Stimulated activated CD8-positive, alpha-beta memory T cell treated with anti-CD3 and anti-CD28 coated beads, Interleukin-2, amount 100 ng/mL, for 1 hour (primary cell): ENCODE measurements at places on chromosomes 7 and 10.

DNA sequence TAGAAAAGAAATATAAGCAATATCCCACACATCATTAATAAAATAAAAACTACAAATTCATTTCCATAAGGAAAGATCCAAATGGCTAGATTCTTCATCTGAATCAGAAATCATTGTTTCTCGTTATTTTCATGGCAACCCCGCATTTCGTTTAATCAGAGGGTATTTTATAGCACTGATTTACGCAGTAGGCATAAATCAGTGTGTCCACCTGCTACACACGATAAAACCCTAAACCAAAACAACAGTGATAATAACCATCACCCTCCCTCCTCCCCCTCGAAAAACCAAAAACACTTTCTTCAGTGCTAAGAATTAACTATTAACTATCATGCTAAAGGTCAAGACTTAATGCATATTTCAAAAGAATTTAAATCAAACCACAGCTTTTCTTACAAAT is 16.5 kb downstream of the FKBP14 start:
- no peak for DNase-seq

DNA sequence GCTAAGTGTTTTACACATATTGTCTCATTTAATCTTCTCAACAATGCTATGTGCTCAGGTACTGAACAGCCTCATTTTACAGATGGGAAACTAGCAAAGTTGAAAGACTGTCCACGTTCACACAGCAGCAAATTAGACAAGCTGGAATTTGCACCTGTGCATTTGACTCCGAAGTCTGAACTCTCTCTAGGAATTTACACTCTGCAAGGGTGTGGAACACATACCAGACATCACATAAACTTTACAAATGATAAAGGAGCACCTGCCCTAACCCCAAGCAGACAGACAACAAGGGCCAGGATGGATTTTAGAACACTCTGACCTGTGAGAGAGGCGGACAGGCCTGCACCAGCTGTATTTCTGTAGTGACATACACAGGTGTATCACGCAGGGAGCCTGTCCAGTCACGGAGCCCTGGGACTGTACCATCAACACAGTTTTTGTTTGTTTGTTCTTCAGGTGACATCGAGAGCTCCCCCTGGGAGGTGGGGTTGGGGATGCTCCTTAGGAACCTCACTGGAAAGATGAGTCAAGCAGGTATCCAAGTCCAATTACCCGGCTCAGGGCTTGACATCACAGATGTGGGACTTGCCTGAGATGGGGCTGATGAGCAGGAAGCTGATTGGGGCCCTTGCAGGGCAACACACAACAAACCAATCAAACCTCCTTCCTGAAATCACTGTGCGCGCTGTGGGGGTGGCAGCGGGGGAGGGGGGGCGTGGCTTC is 31.0 kb downstream of the MKI67 start:
- no peak for DNase-seq

GRCh38 chr7:120837599-120837998 is 20.3 kb downstream of the TSPAN12 start:
- DNase-seq = no peak

- no peak for DNase-seq
These were observed 132.5 kb downstream of the LSM5 start for GRCh38 chr7:32357535-32358277.

DNA sequence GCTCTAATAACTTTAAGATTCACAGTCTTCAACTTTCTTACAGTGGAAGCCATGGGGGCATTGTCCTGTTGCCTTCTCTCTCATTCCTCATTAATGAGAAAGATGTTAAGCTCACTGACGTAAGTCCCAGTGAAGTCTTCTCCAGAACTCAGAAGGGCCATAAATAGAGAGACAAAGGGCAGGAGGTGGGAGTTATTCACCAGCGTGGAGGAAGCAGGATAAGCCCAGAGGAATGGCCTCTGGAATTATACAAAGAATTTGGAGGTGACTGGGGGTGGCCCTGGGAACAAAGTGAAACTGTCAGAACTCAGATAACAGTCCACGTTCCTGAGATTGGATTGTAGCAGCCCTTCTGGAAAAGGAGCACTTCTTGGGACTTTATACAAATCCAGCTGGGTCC is 52.4 kb downstream of the SORBS1 start:
- DNase-seq = no peak

DNA sequence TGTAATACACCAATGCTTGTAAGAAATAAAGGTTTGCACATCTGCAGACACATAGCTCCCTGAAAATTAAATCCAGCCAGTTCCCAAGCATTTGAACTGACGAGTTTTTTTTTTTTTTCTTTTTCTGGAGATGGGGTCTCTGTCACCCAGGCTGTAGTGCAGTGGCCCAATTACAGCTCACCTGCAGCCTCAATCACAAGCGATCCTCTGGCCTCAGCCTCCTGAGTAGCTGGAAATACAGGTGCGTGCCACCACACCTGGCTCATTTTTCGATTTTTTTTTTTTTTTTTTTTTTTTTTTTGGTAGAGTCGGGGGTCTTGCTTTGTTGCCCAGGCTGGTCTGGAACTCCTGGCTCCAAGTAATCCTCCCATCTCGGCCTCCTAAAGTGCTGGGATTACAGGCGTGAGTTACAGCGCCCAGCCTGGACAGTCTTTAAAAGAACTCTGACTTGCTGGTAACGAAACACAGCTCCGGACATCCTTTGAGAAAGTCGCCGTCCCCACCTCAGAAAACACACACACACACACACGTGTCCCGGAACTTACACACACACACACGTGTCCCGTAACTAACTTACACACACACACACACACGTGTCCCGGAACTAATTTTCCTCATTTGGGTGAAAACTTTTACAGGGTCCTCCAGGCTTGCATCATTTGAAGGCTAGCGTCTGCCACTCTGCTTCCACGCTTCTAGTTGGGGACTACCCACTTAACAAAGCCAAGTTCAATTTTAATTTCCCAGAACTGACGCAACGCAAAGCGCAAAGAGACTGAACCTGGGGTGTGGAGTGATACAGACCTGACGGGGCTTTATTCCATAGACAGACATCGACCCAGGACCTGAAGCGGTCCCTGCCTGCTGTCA is 18.6 kb downstream of the OCM2 start:
- no peak for DNase-seq

DNA sequence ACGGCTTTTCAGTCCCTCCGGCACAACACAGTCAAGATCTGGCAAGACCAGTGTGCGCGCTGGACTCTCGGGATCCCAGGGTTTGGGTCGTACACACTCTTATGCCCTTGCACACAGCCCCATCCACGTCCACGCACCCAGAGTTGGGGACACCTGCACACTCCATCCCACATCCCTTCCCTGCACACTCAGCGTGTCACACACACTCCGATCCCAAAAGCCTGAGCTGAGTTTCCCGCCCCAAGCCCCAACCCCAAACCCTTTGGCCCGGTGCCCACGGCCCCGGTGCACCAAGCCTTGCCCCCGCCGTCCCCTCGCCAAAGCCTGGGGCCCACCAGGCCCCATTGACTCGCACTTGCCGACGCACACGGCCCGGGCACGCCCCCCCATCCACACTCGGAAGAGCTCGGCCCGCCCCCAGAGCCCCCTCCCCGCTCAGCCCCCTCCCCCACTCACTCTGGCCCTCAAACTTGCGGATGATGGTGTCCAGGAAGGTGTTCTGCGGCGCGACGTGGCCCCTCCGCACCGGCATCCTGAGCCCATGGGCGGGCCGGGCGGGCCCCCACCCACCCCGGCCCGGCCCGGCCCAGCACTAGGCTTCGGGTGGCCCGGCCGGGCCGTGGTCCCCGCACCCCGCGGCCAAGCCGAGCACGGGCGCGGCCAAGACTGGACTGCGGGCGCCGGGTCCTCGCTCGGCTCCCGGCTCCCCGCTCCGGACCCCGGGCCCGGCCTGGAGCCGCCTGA is 567 bp downstream of the KCNH2 start:
- DNase-seq = no peak

DNA sequence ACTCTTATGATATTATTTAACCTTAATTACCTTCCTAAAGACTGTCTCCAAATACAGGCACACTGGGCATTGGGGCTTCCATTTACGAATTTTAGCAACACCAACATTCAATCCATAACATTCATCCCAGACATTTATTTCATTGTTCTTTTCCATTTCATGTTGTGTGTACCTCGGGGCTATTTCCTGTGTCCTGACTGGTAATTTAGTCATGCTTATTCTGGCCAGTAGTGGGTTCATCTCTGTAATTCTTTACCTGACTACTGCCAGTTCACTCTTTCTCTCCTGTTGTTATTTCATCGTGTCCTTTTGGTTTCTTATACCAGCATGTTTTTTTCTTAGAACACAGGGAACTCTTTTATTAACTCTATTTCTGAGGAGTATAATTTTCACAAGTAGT is 225.7 kb downstream of the PLXDC2 start:
- no peak for DNase-seq

DNA sequence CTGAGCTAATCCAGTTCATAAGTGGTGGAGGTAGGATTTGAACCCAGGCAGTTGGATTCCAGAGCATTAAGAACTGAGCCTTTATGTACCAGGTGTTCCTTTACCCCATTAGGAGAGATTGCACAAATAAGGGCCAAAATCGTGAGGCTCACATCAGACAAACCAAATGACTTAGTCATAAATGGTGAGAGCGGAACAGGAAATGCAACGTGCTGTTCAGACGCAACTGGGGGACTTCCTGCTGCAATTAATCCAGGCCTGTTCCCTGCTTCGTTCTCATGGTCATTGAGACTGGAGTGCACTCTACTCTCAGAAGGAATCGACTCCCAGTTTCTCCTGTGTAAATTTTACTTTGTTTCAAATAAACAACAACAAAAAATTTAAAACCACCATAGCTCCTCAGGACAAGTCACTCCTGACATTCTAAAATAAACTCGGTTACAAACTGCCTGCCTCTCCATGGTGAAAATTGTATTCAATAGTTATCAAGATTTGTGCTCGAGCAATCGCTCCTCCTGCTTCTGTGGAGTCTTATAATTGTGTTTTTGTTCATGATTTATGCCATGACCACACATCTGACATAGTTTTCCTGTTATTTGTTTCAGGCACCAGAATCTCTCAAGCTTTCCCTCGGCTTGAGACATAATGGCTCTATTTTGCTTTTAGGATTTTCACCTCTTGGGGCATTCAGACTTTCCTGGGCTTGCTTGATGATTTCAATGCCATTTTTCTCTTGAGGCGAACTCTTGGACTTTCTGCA is 115.3 kb upstream of the BMPER start:
- DNase-seq = no peak

DNA sequence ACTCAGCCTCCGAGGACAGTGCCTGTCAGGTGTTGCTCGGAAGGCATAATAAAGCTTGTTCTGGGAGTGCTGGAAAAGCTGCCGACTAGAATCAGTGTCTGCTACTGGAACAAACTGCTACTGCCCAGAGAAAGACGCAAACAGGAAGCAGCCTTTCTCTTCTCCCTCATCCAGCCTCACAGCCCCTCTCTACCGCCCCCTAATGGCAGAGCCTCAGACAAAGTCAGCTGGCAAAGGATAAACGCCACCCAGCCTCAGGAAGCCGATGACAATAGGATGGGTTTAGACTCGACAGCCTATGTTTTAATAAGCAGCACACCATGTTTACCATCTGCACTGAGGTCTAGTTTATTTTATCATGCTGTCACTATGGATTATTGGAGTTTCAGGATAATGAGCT is 169.5 kb upstream of the LYZL1 start:
- DNase-seq = no peak

DNA sequence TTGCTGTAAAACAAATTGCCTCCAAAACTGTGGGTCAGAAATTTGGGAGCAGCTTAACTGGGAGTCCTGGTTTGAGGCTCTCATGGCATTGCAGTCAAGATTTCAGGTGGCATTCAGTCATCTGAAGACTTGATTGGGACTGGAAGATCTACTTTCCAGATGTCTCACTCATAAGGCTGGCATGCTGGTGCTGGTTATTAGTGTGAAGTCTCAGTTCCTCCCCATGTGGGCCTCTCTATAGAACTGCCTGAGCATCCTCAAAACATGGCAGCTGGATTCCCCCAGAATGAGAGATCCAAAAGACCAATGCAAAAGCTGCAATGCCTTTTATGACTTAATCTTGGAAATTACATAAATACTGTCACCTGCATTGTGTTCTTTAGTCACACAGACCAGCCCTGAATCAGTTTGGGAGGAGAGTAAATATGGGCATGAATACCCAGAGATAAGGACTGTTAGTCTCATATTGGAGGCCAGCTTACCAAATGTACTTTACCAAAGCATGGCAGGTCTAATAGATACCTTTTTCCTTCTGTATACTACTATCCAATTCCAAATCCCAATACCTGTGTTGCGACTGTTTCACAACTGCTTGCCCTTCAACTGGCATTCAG is 6.5 kb upstream of the HERPUD2 start:
- no peak for DNase-seq

- DNase-seq = peak; percentile 18
These were observed 121.0 kb downstream of the HIP1 start for GRCh38 chr7:75617634-75618234.

- no peak for DNase-seq
These were observed 261.7 kb upstream of the SEMA3C start for GRCh38 chr7:81180573-81180972.

DNA sequence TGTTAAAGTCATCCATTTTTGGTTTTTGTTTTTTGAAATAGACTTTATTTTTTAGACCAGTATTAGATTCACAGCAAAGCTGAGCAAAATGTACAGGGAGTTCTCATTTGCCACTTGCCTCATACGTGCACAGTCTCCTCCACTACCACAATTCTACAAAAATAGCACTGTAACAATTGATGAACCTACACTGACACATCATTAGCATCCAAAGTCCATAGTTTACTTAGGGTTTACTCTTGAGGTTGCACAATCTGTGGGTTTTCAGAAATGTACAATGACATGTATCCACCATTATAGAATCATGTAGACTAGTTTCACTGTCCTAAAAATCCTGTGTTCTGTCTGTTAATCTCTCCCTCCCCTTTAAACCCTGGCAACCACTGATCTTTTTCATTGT is 125.8 kb upstream of the PDSS1 start:
- no peak for DNase-seq

GRCh38 chr10:72095195-72095594 is 6.8 kb upstream of the SPOCK2 start:
- DNase-seq = no peak

- DNase-seq = no peak
These were observed 182.6 kb downstream of the NEBL start for GRCh38 chr10:20714518-20714917.

DNA sequence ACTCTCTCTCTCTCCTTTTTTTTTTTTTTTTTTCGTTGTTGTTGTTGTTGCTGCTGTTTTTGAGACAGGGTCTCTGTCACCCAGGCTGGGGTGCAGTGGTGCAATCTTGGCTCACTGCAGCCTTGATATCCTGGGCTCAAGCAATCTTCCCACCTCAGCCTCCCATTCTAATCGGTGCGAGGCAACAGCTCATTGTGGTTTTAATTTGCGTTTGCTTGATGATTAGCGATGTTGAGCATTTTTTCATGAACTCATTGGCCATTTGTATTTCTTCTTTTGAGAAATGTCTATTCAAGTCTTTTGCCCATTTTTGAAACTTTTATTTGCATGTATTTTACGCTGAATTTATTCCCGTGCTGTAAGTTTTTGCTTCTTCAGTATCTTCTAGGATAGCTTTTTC is 13.3 kb upstream of the ZC3HAV1L start:
- no peak for DNase-seq

GRCh38 chr10:64547168-64547567 is 1026.0 kb downstream of the REEP3 start:
- no peak for DNase-seq
